ENCODE measurements at places on chromosomes 5 and 9. TPM values are rescaled to one million over a fixed set of nuclear protein-coding genes. Genes with fewer than 3 reads are reported as not detected.

The HEMGN gene
- 8.3 TPM for total RNA-seq

The PTGES gene
- 18.0 TPM for total RNA-seq

DNA sequence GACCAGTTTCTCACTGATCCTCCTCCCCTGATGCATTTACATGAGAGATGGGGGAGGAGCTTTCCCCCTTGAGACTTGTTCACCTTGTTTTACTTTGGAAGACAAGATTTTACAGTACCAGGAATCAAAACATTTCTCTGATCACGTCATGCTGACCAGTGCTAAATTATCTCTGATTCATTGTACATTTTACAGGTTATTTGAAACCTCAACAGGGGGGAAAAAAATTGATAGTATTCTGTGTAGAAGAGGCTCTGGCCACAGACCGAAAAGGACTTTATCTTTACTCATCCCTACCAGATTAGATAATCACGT is 133.9 kb downstream of the GRIA1 start:
- no peak for DNase-seq

GRCh38 chr5:175895686-175896102 is 24.3 kb downstream of the CPLX2 start:
- DNase-seq: no peak

DNA sequence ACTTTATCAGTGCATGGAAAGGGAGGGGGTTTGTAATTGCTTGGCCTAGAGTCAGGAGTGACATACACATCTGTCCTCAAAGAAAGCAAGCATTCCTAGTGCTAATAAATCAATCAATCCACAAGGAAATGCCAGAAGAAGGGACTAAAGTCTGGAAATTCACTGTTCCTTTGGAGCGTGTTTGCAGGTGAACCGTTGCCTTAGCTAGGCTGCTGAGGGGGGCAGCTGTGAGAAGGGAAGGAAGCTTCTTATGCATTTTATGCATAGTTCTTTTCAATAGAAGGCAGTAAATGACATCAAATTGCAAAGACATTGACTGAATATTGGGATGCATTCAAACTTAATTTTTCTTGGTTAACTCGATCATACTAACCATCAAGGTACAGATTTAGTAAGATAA is 1092.5 kb upstream of the SEMA6A start:
- no peak for DNase-seq
